ENCODE measurements at places on chromosomes 4 and X. TPM values are rescaled to one million over a fixed set of nuclear protein-coding genes. Genes with fewer than 3 reads are reported as not detected.

Gene BEND2
- not detected for total RNA-seq

Gene RNF4
- total RNA-seq, result 95.4 TPM

Gene GAB1
- 0.65 TPM for total RNA-seq

Gene NMU
- not detected for total RNA-seq

Gene SHOX
- total RNA-seq, result not detected

Gene RAB41
- not detected for total RNA-seq

Gene DCAF16
- total RNA-seq, result 47.1 TPM

Gene CSAG3
- 1.1 TPM for total RNA-seq

Gene TMEM35A
- not detected for total RNA-seq

Gene GPR82
- total RNA-seq, result not detected

Gene SORCS2
- 0.05 TPM for total RNA-seq

Gene TRIML1
- not detected for total RNA-seq

Gene ARR3
- total RNA-seq, result not detected

Gene NALF2
- total RNA-seq, result 0.88 TPM

Gene CT45A7
- not detected for total RNA-seq

Gene TMEM31
- not detected for total RNA-seq

Gene SPATA4
- 0.12 TPM for total RNA-seq

Gene CDK16
- 66.3 TPM for total RNA-seq

Gene FAM50A
- total RNA-seq, result 85.9 TPM

Gene GSX2
- not detected for total RNA-seq

Gene BTC
- total RNA-seq, result not detected

Gene HELT
- not detected for total RNA-seq

Gene MUC7
- total RNA-seq, result not detected

Gene AMMECR1
- total RNA-seq, result 12.2 TPM

Gene SMIM31
- not detected for total RNA-seq

Gene NIPAL1
- 3.8 TPM for total RNA-seq

Gene CCNB3
- total RNA-seq, result 1.0 TPM

Gene CXCL3
- total RNA-seq, result not detected

Gene ARHGAP4
- total RNA-seq, result 135 TPM

Gene THAP9
- total RNA-seq, result 3.7 TPM

Gene ART3
- total RNA-seq, result not detected

Gene ADD1
- total RNA-seq, result 198 TPM

Gene NHSL2
- 0.07 TPM for total RNA-seq

Gene FRG2
- total RNA-seq, result not detected

Gene LINC00632
- 5.8 TPM for total RNA-seq

Gene GLUD2
- 0.68 TPM for total RNA-seq

Gene LRCH2
- not detected for total RNA-seq

Gene AR
- total RNA-seq, result 0.05 TPM

Gene MAGEA2B
- not detected for total RNA-seq

Gene CTAG2
- not detected for total RNA-seq

Gene SULT1E1
- total RNA-seq, result not detected

Gene ZAR1
- total RNA-seq, result not detected

Gene IL1RAPL2
- not detected for total RNA-seq

Gene ENPP6
- 1.2 TPM for total RNA-seq

Gene TMPRSS11B
- not detected for total RNA-seq

Gene ZXDA
- total RNA-seq, result 2.5 TPM

Gene UGT2B28
- total RNA-seq, result not detected

Gene LRRC66
- 0.05 TPM for total RNA-seq

Gene LAS1L
- 61.0 TPM for total RNA-seq

Gene SSX4B
- total RNA-seq, result not detected

Gene REELD1
- not detected for total RNA-seq

Gene HSFX3
- not detected for total RNA-seq

Gene NUDT10
- 0.51 TPM for total RNA-seq

Gene ARMCX5
- 8.9 TPM for total RNA-seq

Gene TBCK
- 29.5 TPM for total RNA-seq

Gene LRAT
- total RNA-seq, result not detected

Gene ADH1A
- not detected for total RNA-seq

Gene TEC
- total RNA-seq, result 2.7 TPM

Gene IL3RA
- 3.4 TPM for total RNA-seq

Data from activated CD4-positive, alpha-beta T cell treated with anti-CD3 and anti-CD28 coated beads, Interleukin-2, amount 10 ng/mL, durations not matched to agents 24 days and 14 days (primary cell).